ENCODE measurements at places on chromosomes 3 and 15.

- no peak for DNase-seq
Measured at GRCh38 chr3:107142786-107143575, 234.3 kb upstream of the CCDC54 start.

- DNase-seq, result no peak
Measured at GRCh38 chr3:156038869-156039268, 81.5 kb upstream of the KCNAB1 start.

- no peak for DNase-seq
Measured at GRCh38 chr3:79506751-79507150, 261.0 kb downstream of the ROBO1 start.

- peak; percentile 14 for DNase-seq
Measured at GRCh38 chr3:36403661-36404060, 23.4 kb downstream of the STAC start.
